Muscle of leg (tissue), 16 donors: ENCODE measurements at places on chromosomes 1 and 21.
A peak's percentile ranks its signal among the peaks of the same experiment; 100 is the strongest.

DNA sequence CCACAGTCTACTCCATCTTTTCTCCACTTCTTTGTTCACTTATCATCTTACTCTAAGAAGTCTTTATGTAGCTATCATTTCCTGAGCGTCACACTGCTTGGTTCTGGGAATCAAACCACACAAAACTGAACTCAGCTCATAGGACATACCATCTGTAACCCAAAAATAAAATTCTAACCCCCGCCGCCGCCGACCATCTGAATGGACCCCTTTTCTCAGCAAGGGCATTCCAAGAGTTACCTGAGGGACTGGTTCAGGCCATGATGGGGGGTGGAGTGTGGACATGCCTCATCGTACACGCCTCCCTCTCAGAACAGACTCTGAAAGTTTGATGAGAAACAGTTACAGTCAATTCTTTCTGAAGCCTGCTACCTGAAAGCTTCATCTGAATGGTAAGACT, 12.6 kb upstream of the CHI3L2 start:
- DNase-seq = no peak

- no peak for DNase-seq
These were observed 40.2 kb upstream of the SLC6A9 start for GRCh38 chr1:44071461-44071860.

- DNase-seq = peak; percentile 46
These were observed 1.4 kb downstream of the ATF3 start for GRCh38 chr1:212609701-212610574.

DNA sequence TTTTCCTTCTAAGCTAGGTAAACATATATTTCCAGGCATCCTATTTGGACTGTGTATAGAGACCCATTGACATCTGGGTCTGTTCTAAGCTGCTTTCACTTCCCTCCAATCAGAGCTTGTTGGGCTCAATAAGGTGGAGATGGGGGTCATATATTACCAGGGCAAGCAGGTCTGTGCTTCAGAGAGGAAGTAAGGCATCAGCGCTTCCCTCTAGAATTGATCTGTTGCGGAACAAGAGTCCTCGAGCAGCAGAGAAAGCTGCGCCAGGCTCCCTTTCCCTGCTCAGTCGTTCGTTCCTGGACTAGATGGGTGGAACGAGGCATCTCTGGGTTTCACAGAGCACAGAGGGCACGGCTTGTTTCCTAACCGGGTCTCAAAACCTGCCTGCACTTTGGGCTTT, 63.5 kb downstream of the DISC1 start:
- DNase-seq = peak; percentile 28

DNA sequence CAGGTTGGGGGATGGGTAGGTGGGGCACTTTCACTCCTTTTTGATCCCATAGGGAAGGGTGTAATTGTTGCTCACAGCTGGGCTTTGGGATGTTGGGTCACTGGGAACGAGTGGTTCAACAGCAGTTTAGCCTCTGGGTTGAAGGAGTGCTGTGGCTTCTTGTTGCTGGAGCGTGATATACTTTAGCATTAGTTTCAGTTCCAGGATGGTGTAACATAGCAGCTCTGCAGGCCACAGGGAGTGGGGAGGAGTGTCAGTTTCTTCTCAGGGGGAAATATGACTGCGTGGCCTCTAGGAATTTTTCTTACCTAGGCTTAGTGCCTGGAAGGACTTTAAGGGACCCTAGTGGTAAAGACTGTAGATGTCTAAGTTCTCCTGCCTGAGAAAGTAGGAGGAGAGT, 1105.3 kb upstream of the TMPRSS15 start:
- no peak for DNase-seq

DNA sequence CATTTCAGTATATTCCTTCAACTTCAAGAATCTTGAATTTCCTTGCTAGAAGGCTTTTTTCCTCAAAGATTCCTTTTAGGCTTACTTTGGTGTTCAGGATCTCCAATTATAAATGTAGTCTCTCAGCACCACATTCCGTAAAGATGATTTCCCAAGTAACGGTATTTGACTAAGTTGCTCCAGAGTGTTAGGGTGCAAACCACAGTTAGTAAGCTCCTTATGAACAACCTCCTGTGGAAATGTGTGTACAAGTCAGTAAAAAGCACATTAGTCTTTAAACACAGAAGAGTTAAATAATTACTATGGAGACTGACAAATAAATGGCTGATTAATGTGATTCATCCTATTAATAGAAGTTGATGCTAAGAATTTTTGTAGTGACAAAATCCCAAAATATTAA, 10.3 kb downstream of the DONSON start:
- DNase-seq = no peak

DNA sequence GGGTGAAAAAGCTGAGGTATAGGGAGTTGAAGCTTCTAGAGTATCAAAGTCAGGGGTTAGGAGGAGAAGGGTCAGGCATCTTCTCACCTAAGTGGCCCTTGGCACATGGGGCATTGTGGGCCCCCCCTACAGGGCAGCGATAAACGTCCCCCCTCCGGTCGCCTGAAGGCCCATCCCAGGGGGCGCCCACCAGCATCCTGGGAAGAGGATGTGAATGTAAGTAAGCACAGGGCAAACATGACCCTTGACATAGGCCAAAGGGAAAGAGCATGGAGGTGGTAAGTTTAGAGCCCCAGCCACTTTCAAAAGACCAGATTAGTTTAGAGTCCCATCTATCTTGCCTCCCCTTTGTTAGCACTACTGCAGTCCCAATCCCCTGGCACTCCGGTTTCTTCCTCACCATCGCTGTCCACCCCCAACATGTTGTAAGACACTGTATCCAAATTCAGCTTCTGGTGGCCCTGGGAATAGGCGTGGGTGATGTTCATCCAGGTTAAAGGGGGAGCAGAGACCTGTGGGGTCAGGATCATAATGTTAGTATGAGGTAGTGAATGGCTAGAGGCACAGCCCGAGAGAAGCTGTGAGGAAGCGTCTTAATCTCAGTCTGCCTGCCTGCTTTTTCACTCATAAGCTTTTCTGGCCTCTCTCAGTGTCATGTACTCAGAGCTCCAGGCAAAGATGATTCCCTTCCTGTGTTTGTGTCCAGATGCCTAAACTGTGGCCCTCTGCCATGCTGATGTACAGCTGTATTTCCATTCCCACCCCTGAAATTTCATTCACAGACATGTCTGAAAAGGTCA, 2.7 kb downstream of the ITGA10 start:
- peak; percentile 90 for DNase-seq

DNA sequence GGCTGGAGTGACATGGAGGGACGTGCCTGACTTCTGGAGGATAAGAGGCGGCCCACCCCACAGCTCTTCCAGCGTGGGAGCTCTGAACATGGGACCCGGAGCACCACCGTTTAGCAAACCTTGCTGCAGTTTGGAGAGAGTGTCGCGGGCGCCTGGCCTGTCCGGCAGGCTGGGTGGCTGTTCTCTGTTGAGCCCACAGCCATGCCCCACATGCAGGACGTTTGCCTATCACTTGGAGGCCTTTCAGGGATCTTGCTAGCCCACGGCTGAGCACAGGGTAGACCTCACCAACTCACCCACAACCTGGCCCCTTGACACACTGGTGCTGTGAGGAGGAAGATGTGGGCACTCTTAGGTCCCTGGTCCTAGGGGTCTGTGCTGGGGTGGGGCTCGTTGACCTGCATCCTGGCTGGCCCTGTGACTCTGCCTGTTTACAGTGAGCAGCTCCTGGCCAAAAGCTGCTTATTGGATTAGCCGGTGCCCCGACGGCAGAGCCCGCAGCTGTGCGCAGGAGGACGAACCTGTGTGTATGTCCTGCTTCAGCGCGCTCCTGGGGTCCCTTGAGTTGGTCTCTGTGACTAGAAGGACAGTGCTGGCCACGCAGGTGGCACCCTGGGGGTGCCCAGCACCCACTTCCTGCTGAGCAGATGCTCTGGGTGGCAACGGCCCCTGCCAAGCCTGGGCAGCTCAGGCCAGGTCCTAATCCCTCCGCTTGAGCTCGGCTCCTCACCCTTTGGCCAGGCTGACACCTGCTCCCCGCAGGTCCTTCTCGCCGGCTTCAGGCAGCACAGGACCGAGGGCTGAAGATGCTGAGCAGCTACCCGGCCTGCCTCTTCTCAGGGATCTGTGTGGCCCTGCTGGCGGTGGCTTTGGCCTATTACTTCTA, 72.4 kb upstream of the TRAPPC10 start:
- no peak for DNase-seq

GRCh38 chr1:204321665-204322064, 38.1 kb downstream of the PLEKHA6 start:
- DNase-seq = no peak

DNA sequence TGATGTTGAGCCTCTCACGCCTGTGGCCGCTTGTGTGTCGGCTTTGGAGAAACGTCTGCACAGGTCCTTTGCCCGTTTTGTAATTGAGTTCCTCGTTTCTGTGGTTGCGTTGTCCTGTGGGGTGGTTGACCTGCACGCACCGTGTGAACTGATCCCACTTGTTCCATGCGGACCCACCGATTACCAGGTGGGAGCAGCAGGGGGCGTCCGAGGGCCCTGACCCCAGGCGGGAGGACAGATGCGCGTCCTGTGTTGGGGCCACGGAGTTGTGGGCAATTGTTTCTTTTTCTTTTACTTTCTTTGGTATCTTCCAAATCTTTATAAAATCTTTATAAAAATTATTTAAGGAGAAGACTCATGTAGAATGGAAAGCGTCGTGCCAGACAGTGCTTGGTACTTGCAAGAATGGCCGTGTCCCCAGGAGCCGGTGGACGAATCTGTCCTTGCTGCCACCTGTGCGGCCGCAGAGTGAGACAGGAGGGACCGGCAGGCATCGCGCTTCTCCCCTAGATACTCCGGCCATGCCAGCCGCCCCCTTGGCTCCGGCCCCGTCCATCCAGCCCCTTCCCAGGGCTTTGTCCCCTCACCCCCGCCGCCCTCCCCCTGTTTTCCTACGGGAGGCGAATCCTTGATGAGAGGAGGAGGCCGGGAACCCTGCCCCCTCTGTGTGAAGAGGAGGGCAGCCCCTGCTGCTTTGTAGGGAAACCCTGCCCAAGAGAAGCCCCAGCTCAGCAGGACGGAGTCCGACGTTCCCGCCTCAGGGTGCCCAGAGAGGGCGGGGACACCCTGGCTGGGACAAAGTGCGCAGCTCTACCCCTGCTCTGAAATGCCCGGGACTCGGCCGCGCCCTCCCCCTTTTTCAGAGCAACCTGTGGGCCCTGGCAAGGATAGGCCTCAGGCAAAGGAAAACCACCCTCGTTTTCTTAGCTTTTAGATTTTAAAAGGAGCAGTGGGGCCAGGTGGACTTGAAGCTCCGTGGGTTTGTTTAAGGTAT, 41.7 kb downstream of the PRKCZ start:
- DNase-seq = no peak

DNA sequence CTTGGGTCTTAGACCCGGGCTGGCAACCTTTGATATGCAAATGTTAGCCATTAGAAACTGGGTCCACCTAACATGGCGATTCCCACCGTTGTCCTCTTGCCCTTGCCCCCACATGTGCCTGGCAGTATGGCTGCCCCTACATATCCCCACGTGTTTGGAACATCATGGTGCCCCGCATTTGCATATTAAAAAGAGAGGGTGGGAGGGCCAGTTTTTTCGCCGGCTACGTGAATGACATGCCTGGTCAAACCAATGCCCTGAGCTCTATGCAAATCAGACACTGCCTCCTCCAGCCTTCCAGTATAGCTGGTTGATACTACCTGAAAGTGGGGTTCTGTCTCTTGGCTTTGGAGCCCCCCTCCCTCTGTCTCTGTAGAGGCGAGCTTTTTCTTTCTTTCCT, 133.0 kb downstream of the CDC42BPA start:
- DNase-seq = no peak

- DNase-seq = no peak
These were observed 828 bp upstream of the MYBPH start for GRCh38 chr1:203176273-203177035.

DNA sequence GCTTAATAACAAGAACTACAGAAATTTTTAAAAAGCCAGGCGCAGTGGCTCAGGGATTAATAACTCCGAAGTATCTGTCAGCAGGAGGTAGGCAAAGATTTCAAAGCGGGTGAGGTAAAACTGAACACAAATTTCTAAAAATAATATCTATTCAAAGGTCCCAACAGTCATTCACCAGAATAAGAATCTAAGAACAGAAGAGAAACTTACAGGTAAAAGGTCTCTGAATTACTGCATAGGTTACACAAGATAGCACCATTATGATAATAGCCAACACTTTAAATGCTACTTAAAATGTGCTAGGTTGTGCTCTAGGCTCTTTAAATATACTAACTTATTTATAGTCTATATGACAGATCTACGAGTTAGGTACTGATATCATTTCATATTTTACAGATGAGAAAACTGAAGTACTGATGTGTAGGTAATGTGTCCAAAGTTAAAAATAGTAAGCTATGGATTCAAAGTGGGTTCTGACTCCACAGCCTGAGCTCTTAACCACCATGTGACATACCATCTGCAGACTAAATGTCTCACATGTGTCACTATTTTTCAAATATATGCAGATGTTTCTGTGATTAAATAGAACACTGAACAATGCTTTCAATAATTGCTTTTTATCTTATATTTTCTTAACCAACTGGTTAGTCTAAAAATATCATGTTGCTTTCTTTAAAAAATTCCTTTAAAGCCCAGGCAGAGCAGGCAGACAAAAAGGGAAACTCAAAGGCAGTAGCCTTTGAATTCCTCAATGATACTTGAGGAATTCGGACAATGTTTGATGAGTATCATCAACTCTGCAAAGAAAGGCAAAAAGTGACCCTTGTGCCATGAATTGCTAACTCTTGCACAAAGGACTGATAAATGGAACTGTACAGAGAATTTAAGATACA, 80.5 kb upstream of the TTC39A start:
- peak; percentile 26 for DNase-seq

DNA sequence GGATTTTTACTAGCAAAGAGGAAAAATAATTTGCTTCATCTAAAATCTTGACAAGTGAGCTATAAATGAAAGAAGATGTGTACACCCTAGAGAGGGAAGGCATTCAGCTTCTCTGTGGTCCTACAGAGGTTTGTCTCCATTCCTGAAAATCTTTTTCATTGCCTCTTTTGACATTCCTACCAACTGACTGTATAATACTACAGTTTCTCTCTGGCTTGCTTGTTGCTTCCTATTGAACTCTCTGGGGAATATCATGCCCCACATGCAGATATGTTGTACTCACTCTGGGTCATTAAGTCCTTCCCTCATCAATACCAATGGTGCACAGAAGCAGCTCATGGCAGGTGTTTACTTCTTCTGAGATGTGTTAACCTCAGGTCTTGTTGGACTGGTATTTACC, 371.2 kb upstream of the PLXNA2 start:
- no peak for DNase-seq

DNA sequence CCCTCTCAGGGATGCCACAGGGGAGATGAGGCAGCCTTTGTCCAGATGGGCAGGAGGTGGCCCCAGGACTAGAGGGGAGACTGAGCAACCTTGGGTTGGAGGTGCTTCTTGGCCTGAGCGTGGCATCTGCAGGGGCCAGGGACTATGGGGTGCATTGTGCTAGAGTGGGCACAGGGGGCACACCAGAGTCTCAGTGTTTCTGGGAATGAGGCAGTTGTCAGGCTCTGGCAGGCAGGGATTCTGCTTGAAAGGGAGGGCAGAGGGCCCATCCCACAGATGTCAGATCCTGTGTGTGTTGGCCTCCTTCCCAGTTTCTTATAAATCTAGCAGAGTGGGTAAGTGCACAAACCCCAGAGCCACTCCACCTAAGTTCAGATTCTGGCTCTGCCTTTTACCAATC, 13.7 kb downstream of the LGR6 start:
- peak; percentile 51 for DNase-seq

- DNase-seq = no peak
These were observed 10.9 kb downstream of the RNF11 start for GRCh38 chr1:51247022-51247421.
